ENCODE measurements at places on chromosomes 12 and 14.

- no peak for DNase-seq
Measured at GRCh38 chr14:59341858-59342477, 123.2 kb downstream of the GPR135 start.

DNA sequence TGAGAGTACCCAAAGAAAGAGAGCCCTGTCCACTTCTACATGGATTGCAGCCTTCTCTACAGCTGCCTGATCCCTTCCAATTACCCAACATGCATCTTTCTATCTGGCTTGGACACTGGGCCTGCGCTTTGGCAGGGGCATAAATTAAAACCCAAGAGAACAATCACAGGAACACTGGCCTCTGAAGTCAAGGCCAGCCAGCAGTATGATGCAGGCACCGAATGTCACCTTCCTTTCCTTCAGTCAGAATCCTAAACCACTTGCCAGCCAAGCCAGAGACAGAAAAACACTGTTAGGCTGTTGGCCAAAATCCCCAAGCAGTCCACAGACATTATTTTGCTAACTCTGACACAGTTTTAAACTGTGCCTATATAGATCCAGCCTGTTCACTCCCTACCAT, 113.7 kb downstream of the DUSP6 start:
- no peak for DNase-seq

DNA sequence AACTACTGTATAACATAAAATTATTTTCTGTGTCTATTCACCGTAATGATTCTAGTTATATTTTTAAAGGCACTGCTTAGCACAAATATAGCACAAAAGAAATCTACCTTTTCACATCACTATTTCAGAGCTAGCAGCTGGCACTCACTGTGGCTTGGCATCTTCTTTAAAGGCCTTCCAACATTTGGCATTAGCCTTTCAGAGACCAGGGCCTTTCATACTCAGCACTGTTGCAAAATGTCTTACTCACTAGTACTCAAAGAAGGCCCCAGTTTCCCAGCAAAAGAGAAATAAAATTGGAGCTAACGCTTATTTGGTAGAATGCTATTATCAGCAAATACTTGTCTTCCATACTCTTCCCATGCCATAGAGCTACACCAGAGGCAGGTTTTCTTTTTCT, 238.4 kb downstream of the MED13L start:
- DNase-seq: no peak

- DNase-seq: no peak
Measured at GRCh38 chr14:83908419-83908818, 1621.5 kb upstream of the FLRT2 start.

GRCh38 chr14:101731187-101732080, 30.1 kb upstream of the PPP2R5C start:
- DNase-seq: no peak

DNA sequence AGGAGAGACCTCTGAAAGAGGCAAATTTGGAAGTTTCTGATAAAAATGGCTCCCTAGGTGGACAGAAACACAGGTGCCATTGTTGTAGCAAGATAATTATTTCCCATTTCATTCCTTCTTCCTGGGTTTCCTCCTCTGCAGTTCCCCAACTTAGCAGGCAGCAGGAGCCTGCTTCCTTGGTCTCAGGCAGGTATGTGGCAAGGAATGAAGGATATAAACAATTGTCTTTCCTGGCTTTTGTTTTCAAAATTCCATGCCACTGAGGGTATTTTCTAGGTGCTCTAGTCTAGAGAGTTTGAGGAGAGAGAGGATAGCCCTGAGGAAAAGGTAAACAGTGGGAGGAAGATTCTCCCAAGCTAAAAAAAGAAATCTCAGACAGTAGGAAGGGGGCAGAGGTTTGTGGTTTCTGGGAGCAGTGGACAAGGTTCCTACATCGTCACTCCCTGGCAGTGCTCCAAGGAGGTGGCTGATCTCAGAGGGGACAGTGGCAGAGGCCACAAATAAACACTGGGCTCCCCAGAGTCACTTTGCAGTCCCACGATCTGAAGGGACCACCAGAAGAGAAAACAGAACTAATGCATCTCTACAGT, 82.6 kb upstream of the IGF1 start:
- no peak for DNase-seq

DNA sequence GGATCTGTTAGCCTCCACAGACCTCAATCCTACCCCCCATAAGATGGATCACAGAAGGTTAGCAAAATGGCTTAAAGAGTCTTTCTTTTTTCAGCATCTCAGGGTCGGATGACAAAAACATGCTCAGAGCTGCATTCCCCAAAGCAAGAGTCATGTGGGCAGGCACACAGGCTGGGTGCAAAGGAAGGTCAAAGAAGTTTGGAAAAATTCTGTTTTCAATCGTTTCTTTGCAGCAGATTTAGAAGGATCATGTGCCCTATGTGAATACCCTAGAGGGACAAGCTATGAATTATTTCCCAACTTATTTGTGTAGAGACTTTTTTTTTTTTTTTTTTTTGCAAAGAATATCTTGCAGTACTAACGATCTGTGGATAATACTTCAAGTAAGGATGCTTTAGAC, 845.4 kb downstream of the VRK1 start:
- no peak for DNase-seq

DNA sequence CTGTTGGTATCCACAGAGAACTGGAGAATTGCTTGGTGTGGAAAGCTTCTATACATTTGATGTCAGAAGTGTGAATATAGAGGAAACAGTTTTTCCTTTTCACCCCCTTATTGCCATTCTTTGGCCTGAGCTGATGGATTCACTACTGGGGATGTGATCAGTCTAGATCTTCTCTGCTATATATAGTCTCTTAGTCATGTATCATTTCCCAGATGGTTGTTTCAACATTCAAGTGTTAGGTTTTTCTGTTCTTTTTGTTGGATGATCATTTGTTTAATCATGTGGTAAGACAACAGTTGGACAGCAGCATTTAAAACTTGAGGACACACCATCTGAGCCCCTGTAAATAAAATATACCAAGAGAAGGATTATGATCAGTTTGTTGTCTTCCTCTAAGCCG, 29.6 kb downstream of the TMX1 start:
- DNase-seq: no peak

- DNase-seq: no peak
Measured at GRCh38 chr14:71103662-71104484, 196.6 kb downstream of the PCNX1 start.

GRCh38 chr12:77053259-77053658, 12.1 kb downstream of the E2F7 start:
- no peak for DNase-seq

- no peak for DNase-seq
Measured at GRCh38 chr12:32110942-32111341, 4.3 kb downstream of the BICD1 start.

- no peak for DNase-seq
Measured at GRCh38 chr14:74457565-74457895, 31.5 kb upstream of the SYNDIG1L start.

Measured in left lobe of liver (tissue), 2 donors.